Calu3 (cell line): ENCODE measurements at places on chromosomes 4 and X. TPM values are rescaled to one million over a fixed set of nuclear protein-coding genes. Genes with fewer than 3 reads are reported as not detected.

CTSO gene
- 7.3 and 9.1 TPM in 2 replicates for total RNA-seq

UGT8 gene
- total RNA-seq = 20.2 and 23.1 TPM in 2 replicates

KCND1 gene
- total RNA-seq = 8.4 and 9.7 TPM in 2 replicates

GLRA3 gene
- 0.07 and 0.12 TPM in 2 replicates for total RNA-seq

PAGE2 gene
- total RNA-seq = not detected in 2 replicates

- DNase-seq = no peak
Measured at GRCh38 chr4:3729882-3730226, 36.3 kb upstream of the ADRA2C start.

DNA sequence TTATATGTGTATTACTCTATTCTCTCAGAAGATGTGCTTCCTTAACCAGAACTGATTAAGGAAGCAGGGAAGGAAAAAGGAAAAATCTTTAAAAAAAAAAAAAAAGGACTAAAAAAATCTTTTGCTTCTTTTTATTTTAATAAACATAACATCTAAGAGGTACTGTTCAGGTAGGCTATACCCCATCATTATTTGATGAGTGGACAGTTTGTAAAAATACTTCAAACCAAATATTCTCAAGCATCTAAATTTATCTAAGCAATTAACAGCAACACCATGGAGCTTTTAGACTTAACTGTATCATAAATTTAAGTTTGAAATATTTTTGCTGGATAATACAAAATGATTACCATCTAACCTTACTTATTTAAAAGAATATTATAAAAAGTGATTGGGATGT is 168.9 kb downstream of the MAB21L2 start:
- DNase-seq = no peak

GRCh38 chr4:101977076-101977475 is 186.5 kb downstream of the BANK1 start:
- peak; percentile 55 for DNase-seq

DNA sequence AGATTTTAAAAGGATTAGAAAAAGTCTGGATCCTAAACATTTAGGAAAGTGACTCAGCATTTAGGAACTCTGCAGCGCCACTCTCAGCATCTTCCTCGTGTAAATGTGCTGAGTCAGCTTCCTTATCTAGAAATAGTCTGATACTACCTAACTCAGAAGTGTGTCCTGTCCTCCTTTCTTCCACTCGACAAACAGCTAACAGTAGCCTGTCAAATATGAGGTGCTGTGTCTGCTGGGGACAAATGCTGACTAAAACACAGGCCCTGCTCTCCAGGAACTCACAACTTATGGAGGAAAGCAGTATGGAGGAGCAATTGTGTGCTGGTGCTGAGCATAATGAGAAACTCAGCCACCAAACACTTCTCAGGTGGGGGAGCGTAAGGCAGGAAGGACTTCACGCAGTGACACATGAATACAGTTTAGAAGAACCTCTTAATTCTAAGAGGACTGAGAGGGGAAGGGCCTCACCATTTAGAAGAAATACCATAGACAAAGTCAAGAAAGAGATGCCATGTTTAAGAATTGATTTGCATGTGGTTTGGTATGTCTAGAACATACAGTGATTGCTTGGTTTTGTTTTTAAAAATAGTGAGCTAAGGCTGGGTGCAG is 125.3 kb downstream of the SOWAHB start:
- no peak for DNase-seq

DNA sequence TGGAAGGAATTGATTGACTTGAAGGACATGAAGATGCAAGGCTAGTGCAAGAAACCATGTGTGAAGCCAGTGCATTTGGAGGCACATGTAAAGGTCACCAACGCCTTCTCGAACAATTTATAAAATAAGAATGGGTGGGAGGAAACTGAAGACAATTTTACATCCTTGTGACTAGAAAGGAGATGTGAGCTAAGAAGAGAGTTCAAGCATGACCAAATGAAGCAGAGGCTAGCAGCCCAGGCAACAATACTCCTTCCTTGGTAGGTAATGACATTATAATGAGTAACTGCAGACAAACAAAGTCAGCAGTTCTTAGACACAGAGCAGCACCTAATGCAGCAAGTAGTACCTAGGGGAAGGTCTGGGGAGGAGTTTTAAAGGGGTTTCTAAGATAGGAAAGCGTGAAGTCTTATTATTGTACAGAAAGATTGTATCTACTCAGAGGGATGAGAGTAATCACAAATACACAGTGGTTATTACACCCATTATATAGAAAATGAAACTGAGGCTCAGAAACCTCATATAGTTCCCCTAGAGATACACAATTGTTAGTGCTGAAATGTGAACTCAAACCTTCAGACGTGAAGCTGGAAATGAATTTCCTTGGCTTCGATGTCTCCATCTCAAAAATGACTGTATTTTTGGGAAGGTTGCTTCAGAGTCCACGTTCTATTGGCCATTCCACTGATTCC is 56.1 kb downstream of the ATXN3L start:
- DNase-seq = no peak

DNA sequence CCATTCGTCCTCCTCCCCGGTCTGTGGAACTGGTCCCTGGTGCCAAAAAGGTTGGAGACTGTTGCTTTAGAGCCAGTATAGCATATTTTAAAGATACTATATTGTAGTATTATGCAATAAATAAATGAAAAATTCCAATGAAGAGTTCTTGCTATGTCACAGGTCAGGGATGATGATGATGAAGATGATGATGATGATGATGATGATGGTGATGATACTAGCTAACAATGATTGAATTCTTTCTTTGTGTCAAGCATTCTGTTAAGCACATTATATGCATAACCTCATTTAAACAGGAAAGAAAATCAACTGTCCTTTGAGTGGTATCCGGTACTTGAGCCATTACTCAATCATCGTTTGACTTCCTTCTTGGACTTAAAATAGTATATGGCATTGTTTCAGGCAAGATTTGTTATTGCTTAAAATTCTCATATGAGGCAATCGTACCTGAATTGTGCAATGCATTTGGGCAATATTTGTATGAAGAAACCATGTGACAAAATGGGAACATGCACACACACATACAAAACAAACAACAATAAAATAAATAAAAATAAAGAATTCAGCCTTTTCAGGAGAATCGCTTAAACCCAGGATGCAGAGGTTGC is 22.8 kb upstream of the TLR2 start:
- DNase-seq = no peak

DNA sequence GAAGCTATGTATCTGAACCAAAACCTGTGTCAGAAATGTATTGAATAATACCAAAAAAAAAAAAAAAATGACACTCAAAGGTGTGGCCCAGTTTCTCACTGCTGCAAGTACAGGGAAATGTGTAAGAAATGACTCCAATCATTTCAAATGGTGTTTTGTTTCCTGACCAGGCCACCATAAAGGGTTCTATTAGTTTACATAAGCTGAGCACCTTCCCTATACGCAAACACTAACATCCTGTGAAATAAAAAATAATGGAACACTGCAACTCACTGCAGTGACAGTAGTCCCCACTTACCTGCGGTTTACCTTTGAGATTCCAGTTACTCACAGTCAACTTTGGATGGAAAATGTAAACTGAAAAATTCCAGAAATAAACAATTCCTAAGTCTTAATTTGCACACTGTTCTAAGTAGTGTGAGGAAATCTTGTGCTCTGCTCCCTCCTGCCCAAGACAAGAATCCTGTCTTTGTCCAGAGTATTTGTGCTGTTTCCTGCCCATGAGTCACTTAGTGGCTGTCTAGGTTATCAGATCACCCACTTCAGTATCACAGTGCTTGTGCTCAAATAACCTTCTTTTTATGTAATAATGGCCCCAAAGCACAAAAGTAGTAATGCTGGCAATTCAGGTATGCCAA is 265.3 kb downstream of the RCHY1 start:
- peak; percentile 6 for DNase-seq

DNA sequence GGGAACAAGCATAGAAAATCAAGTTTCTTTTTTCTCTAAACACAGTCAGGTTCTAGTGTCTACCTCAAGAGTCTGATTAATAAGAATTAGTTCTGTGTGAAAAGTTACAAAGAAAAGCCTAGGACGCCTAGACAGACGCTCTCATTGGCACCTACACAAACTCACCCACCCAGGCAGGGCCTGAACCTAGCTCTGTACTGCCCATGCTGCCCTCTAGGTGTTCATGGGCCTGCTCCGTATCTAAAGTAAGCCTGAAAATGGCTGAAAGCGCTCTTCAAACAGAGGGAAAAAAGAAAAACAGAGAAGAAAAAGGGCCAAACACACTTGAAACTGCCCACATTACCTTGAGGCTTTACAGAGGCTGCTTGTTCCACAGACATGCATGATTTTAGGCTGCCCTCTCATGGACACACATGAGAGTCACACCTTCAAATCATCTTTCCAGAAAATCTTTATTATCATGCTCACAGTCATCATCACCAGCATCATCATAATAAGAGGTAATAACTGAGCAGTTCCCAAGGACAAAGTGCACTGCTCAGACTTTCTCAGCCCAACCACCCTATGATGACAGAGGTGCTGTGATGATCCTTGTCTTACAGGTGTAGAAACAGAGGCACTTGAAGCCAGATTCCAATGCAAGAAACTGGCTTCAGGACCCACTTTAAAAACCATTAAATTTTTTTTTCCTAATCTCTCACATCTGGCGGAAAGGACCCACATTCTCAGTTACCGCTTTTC is 49.6 kb downstream of the MAP7D2 start:
- peak; percentile 36 for DNase-seq
